Activated CD8-positive, alpha-beta memory T cell treated with anti-CD3 and anti-CD28 coated beads for 24 hours (primary cell): ENCODE measurements at places on chromosomes 1 and 21.
A peak's percentile ranks its signal among the peaks of the same experiment; 100 is the strongest.

GRCh38 chr1:7095343-7095964 is 310.2 kb downstream of the CAMTA1 start:
- DNase-seq = no peak

- DNase-seq = no peak
These were observed 42.4 kb upstream of the TENT5C start for GRCh38 chr1:117563492-117563875.

DNA sequence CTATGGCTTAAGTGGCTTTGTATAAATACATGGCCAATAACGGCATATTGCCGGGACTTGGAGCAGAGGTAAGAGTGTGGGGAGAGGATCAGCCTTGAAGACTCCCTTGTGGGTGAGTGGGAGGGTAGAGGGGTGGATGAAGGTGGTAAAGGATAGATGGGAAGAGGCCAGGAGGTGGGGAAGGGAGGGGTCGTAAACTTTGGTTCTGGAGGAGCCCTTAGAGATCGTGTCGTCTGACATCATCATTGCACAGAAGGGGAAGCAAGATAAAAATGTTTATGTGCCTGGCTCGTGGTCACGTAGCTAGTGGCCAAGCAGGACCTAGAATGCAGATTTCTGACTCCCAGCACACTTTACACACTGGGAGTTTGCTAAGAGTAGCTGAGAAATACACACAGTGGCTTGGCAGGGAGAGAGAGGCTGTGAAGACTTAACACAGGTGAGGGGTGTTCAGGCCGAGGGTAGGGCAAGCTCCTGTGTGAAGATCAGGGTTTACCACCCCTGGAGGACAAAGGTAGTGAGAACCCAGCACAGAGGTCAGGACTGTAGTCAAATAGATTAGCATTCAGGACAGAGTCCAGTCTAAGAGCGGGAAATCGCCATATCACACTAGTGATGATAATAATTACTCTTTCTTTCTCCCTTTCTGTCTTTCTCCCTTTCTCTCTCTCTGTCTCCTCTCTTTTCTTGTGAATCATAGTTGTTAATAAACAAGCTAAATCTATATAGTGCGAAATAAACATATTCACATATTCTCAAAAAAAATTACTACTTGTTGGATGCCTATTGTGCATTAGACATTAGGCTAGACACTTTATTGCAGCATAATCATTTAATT is 75.5 kb downstream of the LRRC8D start:
- no peak for DNase-seq

DNA sequence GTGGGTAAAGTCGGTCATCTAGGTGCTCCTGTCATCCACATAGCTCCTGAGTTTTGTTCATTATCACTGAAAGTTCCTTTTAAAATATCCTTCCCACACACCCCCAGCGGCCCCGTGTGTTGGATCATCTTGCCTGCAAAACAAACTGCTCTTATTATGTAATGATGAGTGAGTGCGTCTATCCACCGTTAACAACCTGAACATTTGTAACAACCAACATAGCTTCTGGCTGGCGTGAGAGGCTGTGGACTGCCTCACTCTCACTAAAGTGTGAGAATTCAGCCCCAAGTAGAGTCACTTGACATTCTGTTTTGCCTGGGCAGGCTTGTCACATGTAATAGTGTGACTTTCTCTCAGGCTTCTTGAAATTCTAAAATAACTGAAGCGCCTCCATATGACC is 14.5 kb upstream of the KCNA2 start:
- DNase-seq = peak; percentile 54

GRCh38 chr1:33257772-33258712 is 1.8 kb downstream of the ZNF362 start:
- DNase-seq = no peak

- no peak for DNase-seq
These were observed 25.7 kb upstream of the PKN2 start for GRCh38 chr1:88658419-88658818.

DNA sequence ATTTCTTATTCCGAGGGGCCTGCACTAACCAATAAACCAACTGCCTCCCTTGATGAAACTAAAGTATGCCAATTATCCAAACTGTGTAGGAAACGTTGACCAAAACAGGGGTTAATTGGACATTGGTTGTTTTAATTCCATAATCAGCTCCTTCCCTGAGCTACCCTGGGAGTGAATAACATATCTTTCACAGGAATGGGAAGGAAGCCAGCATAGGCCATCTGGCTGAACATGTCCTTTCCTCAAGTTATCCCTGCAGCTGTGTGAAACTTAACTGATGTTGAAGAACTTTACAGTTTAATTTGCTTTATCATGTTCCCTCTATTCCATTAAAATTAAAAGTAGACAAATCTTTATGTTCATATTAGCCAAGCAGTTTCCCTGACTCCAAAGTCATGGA is 75.4 kb downstream of the NRIP1 start:
- no peak for DNase-seq

DNA sequence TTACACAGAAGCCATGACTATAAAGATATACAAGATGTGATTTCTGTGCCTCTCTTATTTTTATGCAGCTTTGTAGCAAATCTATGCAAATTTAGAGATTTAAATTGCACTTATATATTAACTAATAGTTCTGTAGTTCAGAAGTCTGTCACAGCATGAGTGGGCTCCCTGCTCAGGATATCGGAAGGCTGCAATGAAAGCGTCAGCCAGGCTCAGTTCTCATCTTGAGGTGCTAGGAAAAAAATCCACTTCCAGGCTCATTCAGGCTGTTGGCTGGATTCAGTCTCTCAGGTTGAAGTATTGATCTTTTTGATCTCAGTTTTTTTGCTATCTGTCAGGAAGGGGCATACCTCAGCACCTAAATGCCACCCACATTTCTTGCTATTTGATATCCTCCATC is 487.4 kb upstream of the DEPDC1 start:
- DNase-seq = no peak

- DNase-seq = peak; percentile 62
These were observed 276.7 kb downstream of the PCP4 start for GRCh38 chr21:40143822-40144525.

- DNase-seq = no peak
These were observed 64.8 kb upstream of the WNT4 start for GRCh38 chr1:22207511-22208267.

DNA sequence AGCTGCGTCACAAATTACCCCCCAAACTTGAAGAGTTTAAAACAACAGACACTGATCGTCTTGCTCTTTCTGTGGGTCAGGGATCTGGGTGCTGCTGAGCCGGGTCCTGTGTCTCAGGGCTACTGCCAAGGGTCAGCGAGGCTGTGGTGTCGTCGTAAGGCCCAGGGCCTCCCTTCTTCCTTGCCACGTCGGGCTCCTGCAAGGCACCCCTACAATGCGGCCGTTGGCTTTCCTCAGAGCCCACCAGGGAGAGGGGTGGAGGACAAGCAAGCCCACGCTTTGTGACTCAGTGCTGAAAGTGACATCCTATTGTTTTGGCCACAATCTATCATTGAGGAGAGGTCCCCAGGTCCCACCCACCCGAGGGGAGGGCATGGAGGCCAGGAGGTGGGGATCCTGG is 7.7 kb upstream of the FBLIM1 start:
- no peak for DNase-seq

- DNase-seq = no peak
These were observed 137.6 kb upstream of the RNPC3 start for GRCh38 chr1:103387898-103388297.

GRCh38 chr1:190688096-190688495 is 210.4 kb upstream of the BRINP3 start:
- no peak for DNase-seq

DNA sequence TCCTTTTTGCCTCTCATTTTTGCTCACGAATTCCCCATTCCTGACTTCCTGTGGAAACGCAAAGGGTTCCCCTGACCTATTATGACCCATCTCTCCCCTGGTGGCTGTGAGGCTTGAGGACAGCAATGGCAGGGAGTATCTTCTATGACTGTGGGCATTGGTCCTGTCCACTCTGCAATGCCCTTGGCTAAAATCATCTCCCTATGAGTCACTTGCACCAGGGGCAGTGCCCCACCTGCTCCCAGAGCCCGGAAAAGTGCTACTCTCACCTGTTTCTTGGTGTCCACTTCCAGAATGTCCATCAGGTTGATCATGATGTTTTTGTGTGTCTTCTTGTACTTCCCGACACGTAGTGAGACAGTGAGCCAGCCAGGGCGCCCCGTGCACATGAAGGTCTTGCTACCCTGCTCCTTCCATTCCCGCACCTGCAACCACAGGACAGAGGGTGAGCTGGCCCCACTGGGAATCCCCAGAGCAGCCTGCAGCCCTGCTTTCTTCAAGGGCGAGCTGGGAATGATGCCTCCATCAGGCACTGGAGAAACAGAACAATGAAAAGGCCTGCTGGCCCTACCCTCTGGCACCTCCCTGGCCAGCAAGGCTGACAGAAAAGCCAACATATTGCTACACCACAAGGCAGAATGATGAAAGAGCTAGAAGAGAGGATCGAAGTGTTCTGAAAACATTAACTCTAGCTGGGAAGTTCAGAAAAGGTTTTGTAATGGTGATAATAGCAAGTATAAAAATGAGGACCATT is 3.5 kb downstream of the DHCR24 start:
- DNase-seq = no peak

DNA sequence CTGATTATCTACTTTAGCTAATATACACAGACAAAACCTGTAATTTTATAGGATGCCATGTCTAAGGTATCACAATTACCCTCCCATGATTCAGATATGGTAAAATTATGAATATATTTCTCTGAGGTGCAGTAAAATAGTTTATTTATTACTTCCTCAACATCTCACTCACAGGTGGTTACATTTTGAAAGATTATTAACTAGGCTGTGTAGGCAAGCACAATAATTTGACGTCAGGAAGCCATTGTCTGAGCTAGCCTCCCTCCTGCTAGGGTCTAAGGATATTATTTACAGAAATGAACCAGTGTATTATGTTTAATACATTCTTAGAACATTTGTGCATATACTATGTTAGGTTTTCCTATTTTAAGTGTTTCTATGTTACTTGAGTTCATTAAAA is 69.9 kb upstream of the ADGRL2 start:
- no peak for DNase-seq

DNA sequence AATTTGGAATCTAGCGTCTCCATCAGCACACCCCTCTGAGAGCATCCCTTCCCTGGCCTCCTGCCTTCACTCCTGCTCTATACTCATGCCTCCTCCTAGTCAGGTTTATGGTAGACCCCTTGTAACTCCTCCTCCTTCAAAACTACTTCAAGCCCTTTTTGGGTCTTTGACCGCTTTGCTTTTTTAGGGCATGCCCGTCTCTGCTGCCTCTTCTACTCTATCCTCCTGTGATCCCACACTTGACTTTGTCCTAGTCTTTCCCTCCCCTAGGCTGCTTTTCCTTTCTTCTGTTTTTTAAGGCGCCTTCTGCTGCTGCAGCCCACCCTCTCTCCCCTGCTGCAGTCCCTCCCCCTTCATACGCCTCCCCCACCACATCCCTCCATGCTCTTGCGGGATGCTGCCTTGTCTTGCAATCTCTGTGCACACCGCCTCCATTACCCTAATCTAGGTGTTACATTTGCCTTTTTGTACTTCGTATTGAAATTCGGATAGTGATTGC is 1.5 kb downstream of the SNX27 start:
- DNase-seq = no peak
